NCI-H1436 treated with DMSO at 0.1 percent for 48 hours (cell line): ENCODE measurements at places on chromosomes 11 and 22.

DNA sequence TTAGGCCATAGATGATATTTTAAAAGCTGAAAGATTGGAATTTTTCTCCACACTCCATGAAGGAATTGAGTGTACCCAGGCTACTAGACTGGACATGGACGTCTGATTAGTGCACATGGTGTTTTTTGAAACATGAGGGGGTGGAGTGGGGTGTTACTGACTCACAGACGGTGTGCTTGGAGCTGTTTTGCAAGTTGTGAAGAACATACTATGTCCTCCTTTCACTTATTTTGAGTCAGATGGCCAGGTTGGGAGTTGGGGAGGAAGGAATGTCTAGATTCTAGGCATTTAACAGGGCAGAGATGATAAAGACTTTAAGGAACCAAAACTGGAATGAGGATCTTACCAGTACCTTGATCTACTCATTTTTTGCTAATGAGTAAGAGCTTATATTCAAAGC, 158.1 kb upstream of the MTNR1B start:
- DNase-seq = no peak

DNA sequence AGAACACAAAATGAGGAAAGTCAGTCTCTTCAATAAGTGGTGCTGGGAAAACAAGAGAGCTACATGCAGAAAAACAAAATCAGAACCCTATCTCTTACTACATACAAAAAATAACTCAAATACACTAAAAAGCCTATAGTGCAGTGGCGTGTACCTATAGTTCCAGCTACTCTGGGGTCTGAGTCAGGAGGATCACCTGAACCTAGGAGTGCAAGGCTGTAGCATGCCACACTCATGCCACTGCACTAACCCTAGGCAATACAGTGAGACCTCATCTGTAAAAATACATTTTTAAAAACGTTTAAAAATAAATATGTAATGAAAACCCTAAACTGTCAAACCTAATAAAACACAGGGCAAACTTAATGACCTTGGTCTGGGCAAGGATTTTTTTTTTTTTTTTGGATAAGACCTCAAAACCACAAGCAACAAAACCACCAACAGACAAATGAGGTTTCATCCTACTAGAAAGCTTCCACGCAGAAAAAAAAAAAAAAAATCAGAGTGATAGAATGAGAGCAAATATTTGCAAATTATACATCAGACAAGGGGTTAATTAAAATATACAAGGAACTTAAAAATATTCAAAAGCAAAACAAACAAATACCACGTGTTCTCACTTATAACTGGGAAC, 35.2 kb downstream of the XKR3 start:
- no peak for DNase-seq

DNA sequence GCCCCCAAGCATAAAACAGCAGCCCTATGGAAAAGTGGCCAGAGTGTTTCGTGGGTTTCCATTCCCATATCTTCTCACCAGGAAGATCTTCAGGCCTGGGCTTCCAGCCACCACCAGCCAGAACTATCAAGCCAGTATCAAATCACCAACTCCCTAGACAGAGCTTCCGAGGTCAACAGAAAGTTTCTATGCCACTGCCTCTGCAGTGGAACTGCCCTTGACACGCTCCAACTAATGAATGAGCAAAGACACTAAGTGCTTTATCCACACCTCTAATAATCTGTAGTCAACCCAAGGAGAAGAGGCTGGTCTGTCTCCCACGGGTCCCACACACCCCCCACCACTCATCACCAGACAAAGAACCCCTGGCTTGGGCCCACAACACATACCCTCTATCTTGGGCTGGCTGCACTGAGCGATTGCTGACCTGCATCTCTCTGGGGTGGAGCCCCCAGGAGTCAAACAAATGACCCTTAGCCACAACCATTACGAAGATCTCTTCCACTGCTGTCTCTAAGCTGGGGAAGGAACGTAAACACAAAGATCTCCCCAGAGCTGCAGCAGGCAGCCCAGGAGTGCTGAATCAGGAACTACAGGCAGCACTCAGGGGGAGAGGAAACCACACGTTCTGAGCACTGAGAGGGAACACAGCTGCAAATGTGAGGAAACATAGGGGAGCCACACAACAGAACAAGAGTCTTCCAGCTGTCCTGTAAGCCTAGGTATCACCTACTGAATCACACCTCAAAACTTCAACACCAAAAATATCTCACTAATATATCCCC, 9.7 kb downstream of the OR5AN1 start:
- DNase-seq = no peak

GRCh38 chr22:29079218-29079901, 6.5 kb downstream of the KREMEN1 start:
- peak; percentile 62 for DNase-seq

DNA sequence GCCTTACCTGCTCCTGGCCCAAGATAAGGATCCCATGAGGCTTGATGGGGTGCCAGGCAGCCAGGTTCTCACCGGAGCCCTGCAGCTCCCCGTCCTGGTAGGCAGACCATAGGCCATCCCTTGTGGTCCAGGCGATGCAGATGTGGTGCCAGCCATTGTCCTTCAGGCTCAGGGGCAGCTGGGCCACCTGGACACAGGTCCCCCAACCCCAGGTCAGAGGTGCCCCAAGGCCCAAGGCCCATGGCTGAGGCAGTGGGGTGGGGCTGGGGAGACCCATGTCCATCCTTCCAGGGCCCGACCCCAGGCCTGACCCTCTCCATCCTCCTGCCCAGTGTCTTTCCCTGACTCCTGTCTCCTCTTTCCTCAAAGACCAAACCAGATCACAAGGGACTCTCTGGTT, 20.8 kb downstream of the NPTXR start:
- DNase-seq = no peak

GRCh38 chr11:79471071-79471844, 30.4 kb upstream of the TENM4 start:
- no peak for DNase-seq

GRCh38 chr22:42461511-42461910, 29.3 kb upstream of the NFAM1 start:
- peak; percentile 38 for DNase-seq

DNA sequence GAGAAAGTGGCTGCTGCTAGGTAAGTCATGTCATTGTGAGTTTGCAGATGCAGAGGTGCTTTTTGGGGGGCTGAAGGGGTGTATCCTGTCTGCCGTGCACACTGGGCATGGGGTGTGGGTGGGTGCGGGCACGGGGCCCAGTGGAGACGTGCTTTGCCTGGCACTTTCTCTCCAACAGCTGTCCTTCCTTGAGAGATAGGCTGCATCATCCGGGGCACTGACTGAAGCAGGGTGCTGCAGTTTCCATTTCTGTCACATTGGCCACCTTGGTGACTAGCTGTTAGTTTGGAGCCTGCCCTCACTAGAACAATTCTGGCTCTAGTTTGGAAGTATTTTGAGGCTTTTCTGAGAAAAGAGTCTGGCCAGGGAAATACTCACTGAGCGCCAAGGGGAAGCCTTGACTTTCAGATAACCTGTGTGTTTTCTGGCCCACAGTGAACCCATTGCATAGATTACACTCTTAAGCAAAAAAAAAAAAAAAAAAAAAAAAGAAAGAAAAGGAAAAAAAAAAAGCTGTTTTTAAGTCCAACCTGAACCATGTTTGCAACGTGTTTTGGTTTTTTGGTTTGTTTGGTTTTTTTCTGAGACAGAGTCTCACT, 219.2 kb downstream of the NAV2 start:
- DNase-seq = no peak

DNA sequence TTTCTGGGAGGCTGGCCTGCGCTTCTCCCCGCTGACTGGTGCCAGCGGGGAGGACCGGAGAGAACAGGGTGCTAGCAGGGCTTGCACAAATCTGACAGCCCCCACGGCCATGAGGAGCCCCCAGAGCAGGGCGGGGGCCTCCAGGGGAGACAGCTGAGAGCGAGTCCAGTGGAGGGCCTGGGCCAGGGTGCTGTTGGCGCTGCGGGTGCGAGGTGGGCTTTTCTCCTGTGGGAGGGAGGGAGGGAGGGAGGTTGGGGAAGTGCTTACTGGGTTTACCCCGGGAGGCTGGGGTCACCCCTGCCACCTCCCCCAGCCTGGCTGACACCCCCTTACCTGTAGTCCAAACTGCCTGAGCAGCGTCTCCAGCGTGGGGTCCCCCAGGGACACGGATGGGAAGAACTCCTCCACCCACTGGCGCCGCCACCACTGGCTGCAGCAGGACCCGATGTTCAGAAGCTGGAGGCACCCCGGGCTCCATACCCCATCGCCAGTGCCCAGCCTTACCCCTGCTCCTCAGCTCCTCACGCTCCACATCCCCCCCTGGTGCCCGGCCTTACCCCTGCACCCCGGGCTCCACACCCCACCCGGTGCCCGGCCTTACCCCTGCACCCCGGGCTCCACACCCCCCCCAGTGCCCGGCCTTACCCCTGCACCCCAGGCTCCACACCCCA, 3.9 kb downstream of the LMF2 start:
- DNase-seq = no peak

- no peak for DNase-seq
These were observed 1.0 kb downstream of the MN1 start for GRCh38 chr22:27800250-27801201.

DNA sequence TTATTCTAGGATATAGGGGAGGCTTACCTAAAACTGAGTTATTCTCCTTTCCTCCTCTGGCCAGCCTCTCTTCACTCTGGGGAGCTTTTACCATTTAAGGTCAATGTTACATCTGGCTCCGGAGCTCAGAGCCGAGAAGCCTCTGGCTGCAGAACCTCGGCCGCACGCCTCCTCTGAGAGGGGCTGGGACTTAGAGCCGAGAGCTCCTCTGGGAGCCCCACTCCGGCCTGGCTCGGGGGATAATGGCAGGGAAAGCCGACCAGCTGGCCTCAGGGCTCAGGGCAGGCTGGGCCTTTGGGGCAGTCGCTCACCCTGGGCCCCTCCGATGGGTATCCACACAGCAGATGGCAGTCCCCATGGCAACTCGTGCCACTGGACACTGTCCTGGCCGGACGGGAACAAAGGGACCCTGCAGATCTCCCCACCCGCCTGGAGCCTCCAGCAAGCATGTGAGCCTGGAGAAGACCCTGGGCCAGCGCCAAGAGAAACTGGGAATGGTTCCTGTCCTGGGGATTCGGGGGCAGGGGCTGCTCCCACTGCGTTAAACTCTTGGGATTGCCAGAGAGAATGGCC, at the start of gene IRAG1:
TSS of gene IRAG1 (minus strand) at position 247 of the 573 bp plus-strand sequence. CDS start at position 94, 153 bp downstream.
- no peak for DNase-seq

DNA sequence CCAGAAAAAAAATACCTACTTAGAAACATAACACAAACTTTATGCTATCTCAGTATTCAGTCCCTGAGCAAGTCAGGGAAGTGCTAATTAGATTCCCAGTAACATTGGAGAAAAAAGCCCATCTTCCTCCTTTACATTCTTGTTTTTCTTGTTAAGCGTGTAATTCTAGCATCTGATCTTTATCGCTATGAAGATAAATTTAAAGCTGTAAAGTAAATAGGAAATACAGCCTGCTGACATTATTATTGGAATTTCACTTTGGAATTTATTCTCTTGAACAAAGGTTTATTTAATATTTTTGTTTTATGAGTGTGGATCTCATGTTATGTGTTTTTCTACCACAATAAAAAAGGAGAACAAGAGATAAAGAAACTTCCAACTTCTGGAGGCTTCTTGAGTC, 13.9 kb downstream of the ALKBH3 start:
- DNase-seq = no peak

DNA sequence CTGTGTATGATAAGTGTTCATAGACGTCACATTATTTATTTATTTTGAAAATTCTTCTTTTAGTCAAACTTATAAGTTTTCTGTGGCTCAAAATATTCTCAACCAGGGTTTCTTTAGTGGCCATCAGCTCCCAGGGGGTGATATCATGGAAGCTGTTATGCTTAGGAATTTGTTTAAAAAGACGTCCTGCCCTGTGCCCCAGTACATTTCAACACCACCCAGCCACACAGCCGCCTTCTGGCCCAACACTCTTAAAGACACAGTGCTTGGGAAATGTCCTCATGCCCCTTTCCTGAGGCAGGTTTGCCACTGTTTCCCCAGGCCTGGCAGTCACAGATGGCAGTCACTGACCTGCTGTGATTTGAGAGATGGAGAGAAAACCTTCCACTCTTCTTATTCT, 19.9 kb downstream of the TSKU start:
- DNase-seq = no peak

- DNase-seq = no peak
These were observed 48.3 kb downstream of the RRAS2 start for GRCh38 chr11:14310679-14311078.

GRCh38 chr22:23106344-23106743, 35.4 kb downstream of the RSPH14 start:
- no peak for DNase-seq

DNA sequence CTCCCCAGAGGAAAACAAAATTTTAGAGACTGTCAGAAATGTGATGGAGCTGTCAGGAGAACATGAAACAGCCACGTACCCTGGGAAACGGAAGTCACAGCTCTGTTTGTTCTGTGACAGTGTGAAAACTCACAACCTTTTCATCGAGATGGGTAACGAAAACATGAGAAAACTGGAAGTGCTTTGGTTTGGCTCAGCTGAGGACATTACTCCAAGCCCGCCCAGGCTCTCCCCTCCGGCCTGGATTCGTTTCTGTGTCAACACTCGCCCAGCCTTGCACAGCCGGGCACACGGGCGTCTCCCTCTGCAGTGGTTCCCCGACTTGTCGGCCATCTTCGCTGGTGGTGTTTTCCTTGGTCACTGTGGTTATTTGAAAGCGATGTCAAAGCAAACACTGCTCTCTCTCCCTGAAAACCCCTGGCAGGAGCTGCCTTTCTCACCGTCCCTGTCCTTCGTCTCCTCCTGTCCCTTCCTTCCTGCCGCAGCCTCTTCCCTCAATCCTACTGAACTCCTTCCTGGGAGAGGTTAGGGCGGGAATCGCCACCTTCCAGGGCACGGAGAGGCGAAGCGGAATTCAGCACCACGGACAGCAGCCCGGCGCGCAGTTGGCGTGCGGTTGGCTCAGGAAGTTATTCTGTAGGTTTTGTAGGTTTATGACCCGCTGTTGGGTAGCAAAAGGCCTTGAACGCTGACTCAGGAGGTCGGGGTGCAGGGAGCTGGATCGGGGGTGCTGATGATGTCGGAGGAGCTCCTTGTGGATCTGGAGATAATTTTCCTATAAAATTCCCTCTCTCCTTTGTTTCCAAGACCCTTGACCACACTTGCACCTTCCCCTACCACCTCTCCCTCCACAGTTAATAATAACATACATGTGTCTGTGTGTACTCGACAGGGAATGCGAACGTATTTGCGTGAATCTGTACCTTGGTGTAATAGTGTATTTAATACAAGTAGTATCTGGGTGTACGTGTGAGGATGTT, 13.1 kb upstream of the RPS19BP1 start:
- no peak for DNase-seq
